Glutamatergic neuron (in vitro differentiated cells): ENCODE measurements at places on chromosomes 5 and 9.

- no peak for DNase-seq
Measured at GRCh38 chr9:115080242-115080641, 37.7 kb downstream of the TNC start.

- DNase-seq = no peak
Measured at GRCh38 chr5:137705106-137705505, 30.8 kb downstream of the KLHL3 start.

DNA sequence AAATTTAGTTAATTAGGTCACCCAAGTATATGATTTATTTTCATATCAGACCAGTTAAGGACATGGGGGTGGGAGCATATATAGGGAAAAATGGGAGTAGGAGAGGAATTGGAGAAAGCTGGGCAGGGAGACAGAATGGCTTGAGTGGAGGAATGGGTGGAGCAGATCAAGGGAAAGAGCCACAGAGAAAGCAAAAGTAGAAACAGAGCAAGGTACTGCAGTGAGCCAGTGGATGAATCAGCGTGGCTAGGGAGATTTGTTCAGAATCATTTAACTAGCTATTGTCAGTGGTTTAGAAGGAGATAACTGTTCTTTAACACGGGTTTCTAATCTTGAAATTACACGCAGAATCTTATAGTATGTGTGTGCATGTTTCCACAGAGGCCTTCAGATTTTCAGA is 37.4 kb downstream of the SNX24 start:
- DNase-seq = no peak

DNA sequence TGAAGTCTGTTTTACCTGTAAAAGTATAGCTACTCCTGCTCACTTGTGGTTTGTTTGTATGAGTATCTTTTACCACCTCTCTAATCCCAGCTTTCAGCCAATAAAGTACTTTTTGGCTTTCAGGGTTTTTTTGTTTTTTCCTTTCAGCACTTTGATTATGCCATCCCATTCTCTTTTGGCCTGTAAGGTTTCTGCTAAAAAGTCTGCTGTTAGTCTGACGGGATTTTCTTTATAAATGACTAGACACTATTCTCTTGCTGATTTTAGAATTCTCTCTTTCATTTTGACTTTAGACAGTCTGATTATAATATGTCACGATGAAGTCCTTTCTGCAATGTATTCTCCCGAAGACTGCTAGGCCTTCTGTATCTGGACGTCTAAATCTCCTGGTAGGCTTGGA is 37.2 kb downstream of the TEX10 start:
- DNase-seq = no peak

DNA sequence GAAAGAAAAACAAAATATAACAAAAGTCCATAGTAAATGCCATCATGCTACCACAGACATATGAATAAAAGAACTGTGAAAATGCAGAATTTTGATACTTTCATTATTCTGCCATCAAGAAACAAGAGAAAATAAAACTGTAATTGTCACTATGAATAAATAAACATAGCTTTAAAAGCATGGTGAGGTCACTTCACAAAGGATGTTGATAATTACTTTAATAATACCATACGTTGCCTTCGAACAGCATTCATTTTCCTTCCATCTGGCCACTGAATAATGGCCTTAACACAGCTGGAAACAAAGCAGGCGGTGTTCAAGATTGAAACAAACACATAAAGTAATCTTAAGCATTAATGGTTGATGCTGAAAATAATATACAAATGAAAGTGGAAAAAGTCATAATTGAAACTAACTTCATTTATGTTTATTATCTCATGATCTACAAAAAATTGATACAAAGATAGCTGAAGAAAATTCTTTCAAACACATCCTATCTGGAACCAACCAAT is 102.0 kb downstream of the AGTPBP1 start:
- DNase-seq = no peak

DNA sequence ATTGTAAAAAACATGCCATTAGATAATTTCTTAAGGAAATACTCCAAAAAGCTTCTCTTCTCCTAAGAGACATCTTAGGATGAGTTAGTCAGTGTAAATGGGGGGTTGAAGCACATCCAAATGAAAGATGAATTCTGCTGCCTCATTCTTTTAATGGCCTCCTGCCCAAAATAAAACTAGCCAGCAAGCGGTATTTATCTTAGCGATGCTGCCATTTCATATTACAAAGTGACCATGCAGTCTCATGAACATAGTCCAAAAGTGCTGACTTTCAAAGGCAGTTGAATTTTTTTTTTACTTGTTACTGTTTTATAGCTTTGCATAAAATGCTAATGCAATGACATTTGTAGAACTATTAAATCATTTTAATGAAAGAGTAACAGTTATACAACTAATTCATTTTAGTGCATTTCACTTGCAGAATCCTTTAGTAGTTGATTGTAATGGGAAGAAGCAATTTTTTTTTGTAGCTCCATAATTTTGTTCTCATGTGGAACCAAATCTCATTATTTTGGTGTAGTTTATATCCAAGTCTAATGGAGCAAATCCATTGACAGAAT is 151.5 kb downstream of the CAVIN4 start:
- no peak for DNase-seq

DNA sequence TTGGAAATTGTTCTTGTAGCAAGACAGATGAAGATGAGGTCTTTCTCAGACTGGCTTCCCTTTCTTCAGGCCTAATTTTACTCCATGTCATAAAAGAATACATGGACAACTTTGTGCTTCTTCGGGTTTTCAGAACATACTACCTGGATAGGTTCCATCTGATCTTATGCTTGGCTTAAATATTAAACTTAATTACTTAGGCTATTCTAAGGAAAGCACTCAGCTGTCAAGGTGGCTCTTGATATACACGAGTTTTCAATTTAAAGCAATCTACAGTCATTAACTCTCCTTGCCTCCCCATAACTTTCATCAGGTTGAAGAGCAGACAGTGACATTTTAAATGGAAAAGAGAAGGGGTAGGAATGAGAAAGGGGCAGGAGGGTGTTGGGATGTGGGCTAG is 9.5 kb upstream of the PPP3R2 start:
- no peak for DNase-seq

GRCh38 chr9:108323615-108324014 is 532.2 kb downstream of the ACTL7B start:
- no peak for DNase-seq

DNA sequence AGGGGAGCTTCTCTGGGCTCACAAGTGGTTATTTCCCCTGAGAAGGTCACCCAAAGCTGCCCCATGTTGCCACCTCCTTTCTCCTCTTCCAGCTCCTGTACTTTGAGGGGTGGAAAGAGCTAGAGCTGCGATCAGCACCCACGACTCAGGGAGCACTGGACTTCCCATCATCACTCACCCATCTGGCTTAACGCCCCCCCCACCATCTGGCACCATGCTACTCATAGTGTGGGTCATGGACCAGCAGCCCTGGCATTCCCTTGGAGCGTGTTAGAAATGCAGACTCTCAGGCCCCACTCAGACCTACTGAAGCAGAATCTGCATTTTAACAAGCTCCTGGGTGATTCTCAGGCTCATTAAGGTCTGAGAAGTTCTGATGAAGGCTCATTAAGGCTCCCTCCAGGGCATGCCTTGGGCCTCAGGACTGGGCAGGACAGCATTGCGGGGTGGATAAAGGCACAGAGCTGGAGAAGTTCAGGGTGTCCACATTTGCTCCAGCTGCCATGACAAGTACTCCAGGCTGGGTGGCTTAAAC is 67.3 kb downstream of the GALNT12 start:
- DNase-seq = no peak
